ENCODE measurements at places on chromosomes 2 and 18. TPM values are rescaled to one million over a fixed set of nuclear protein-coding genes. Genes with fewer than 3 reads are reported as not detected.

DNA sequence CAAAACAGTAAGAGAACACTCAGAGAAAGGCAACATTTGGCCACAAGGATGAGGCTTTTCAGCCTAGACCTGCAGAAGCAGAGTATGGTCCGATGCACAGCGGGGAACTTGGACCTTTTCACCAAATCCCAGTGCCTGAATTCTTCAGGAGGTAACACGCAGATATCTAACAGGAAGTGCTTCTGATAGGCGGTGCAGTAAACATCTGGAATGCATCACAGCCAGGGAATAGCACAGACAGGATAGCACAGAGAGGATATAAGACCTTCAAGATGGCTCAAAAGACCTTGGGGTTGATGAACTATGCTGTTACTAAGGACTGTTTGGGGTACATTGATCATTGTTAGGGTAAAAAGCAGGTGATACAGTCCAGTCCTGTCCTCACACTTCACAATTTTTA lies 1.7 kb downstream of the TMEM127 start:
- H3K4me3 ChIP-seq: peak overlapping the region; percentile 99
- no peaks in the 10 kb centered on the region for H3K27me3 ChIP-seq
- H3K36me3 ChIP-seq: peaks cover 28% of the 10 kb centered on the region
- no peak for DNase-seq
- no peak overlapping the region for H3K27ac ChIP-seq

DNAH7 gene
- total RNA-seq: not detected

- H3K36me3 ChIP-seq: peaks cover 11% of the 10 kb centered on the region
- peaks cover 3% of the 10 kb centered on the region for H3K4me1 ChIP-seq
- H3K27ac ChIP-seq: no peak overlapping the region
- no peak overlapping the region for H3K4me3 ChIP-seq
- DNase-seq: no peak
Observed at GRCh38 chr18:74826572-74826971, 228.9 kb downstream of the ZNF407 start.

DNA sequence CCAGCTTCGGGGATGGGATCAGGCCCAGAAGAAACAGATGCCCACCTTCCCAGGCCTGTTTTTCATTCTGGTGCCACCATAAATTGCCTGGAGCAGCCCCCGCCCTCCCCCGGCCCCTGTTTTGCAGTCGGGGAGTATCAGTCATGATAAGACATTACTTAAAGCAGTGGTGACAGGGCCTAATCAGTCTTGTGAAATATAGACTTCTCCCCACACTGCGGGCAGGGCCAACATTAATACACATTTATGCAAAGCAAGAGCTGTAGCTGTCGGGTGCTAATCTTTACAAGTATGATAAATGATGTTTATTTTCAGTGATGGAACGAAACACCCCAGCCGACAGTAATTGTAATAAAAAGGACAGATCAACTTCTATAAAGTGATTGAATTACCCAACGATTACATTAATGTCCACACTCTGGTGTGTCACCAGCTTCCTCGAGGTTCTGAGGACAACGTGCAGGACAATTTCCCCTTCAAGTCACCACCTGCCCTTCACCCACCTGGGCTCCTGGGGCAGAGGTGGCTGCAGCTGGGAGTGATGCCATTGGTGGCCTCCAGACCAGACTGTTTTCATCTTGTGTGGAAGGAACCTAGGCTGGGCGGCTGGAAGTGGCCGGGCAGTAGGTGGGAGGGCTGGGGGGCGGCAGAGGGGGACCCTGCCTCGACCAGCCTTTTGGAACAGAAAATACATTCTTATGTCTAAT lies 226.0 kb downstream of the TFCP2L1 start:
- H3K4me3 ChIP-seq: no peak overlapping the region
- no peaks in the 10 kb centered on the region for H3K27me3 ChIP-seq
- DNase-seq: no peak
- H3K36me3 ChIP-seq: no peaks in the 10 kb centered on the region
- no peak overlapping the region for H3K27ac ChIP-seq

- H3K36me3 ChIP-seq: no peaks in the 10 kb centered on the region
- peak; percentile 77 for DNase-seq
- peak overlapping the region; percentile 72 for H3K27ac ChIP-seq
- peak overlapping the region; percentile 75 for H3K4me3 ChIP-seq
Observed at GRCh38 chr2:38076152-38076709, 280 bp upstream of the CYP1B1 start.

BUB1 gene
- total RNA-seq: 103 TPM

DNA sequence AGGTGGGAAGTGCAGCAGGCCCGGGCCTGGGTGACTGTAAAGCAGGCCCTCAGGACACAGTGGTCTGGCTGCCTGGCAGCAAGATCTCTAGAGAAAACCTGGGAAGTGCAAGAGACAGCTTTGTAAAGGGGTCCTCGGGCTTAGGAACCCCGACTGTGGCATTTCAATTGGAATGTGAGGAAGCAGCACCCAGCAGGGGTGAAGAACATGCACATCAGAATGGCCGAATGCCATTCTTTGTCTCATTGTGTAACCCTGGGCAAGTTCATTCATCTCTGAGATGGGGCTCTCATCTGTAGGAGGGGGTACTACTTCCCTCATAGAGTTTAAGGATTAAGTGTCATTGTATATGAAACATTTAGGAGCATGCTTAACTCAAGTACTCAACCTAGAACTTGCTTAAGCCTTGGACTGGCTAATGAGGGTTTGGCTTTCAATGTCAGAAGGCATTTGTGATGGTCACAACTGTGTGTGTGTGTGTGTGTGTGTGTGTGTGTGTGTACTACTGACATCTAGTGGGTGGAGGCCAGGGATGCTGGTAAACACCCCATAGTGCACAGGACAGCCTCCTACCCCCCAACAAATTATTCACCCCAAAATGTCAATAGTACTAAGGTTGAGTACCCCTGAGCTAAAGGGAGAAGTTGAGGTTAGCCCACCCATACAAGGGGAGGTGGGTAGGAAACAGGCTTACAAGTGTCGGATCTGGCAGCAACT lies 29.3 kb downstream of the MEX3C start:
- H3K4me3 ChIP-seq: no peak overlapping the region
- H3K27ac ChIP-seq: peak overlapping the region; percentile 97
- H3K27me3 ChIP-seq: no peaks in the 10 kb centered on the region
- no peak for DNase-seq
- peaks cover 53% of the 10 kb centered on the region for H3K4me1 ChIP-seq
- H3K36me3 ChIP-seq: peaks cover 1% of the 10 kb centered on the region

Data from activated naive CD4-positive, alpha-beta T cell treated with anti-CD3 and anti-CD28 coated beads for 36 hours (primary cell).